GM12864 (cell line): ENCODE measurements at places on chromosomes 11 and 22.

DNA sequence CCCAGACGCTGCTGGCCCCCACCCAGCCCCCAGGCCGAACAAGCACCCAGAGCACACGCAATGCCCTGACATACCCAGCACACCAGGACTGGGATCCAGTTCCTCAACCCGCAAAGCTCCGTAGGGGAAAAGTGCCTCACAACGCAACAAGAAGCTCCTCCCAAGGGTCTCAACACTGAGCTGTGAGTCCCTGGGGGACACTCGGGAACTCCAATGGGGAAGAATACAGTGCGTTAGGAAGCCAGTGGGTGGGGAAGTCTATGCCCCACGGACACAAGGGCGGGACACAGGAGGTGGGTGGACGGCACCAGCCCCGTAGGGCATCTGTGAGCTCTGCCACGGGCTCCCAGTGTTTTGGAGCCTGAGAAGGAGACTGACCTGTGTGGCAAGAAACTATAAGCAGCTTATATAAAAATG is 1.6 kb downstream of the DEAF1 start:
- DNase-seq = no peak

GRCh38 chr22:39518144-39518786 is 2.1 kb upstream of the ATF4 start:
- DNase-seq = no peak

- DNase-seq = no peak
These were observed 86.0 kb upstream of the GRIK4 start for GRCh38 chr11:120425527-120425926.

GRCh38 chr11:45341372-45341771 is 55.2 kb upstream of the SYT13 start:
- DNase-seq = no peak

DNA sequence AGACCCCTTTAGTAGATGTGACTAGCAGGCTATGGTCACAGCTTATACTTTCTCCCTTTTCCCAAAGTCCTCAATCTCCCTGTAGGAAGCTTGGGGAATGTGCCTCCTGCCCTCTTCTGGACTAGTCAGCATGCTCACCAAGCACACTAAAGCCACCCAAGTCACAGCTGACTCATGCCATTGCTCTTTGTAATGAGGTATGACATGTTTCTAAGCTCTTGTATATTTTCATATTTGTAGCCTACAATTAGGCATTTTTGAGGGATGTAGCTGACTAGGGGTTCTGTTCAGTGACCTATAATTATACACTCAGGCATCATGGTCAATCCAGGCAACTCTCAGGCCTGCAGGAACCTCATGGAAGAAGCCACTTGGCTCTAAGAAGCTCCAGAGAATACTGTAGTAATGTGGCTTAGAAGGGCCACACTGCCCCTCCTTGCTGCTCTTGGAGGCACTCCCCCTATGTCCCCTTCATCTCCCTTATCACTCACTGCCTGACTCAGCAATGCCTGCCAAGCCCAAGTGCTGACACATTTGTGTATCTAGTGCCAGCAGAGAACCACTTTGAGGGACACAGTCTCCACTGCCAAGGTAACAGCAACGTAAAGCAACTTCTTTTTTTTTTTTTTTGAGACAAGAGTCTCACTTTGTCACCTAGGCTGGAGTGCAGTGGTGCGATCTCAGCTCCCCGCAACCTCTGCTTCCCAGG is 86.2 kb downstream of the RPL27A start:
- DNase-seq = no peak

DNA sequence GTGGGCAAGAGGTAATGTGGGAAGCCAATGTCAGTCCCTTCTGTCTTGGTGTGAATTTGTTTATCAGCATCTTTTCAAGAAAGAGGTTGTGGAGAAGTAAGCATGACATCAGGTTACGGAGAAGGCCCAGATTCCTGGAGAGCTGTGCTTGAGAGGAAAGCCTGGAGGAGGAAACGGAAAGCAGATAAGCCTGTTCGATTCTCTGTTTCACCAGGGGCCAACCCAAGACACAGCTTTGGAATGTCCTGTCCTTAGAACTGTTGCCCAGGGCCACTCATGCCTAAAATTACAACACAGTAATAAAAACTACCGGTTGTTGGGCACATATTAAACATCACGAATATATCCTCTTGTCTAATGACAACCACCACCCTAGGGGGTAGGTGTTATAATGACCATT is 148.5 kb downstream of the NAV2 start:
- no peak for DNase-seq

- peak; percentile 82 for DNase-seq
These were observed 11.2 kb downstream of the PEX26 start for GRCh38 chr22:18088825-18089568.

DNA sequence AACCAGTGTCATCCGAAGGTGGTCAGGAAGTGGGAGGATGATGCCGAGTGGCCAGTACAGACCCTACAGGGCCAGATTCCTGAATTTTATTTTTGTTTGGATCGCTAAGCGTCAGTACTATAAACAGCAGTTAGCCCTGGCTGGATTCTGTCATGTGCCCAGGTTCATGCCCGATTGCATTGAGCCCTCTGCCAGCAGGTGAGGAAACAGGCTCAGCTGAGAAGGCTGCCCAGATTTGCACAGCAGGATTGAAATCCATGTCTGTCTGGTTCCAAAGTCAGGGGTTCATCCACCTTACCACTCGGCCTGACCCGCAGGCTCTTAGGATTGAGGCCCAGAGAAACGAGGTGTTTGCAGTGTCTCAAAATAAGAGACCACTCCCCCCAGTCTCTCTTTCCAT is 9.1 kb upstream of the TBC1D22A start:
- DNase-seq = no peak

GRCh38 chr11:48019217-48019584 is 38.8 kb downstream of the PTPRJ start:
- DNase-seq = no peak

DNA sequence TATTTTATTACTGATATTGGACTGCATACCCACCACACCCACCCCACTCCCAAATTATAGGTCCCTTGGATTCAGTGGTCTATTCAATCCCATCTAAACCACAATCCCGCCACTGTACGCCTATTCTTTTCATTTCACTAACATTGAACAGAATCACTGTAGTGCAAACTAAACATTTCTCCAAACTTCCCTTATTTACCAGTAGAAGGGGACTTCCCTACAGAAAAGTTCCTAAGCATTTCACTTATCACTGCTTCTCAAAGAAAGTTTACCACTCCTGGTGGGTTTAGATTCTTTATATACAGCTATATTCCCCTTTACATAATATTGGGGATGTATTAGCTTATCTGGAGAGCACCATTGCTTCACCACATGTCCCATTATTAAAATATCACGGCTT is 29.3 kb downstream of the OR8B12 start:
- DNase-seq = no peak

DNA sequence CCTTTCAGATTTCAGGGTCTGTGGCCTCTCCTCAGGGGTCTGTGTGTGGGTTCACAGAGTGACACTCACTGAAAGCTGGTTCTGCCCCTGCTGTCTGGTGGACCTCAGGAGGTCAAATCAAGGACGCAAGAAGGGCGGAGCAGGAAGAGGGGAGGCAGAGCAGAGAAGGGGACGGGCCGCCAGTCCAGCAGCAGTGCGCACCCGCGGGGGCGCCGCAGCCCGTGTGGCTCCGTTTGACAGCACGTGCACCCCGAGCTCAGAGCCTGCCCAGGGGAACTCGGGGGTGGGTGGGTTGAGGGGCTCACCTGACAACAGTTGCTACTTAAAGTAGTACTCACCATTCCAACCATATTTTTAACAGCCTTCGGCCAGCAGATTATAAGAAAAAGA is 71.4 kb upstream of the PITPNB start:
- DNase-seq = no peak

DNA sequence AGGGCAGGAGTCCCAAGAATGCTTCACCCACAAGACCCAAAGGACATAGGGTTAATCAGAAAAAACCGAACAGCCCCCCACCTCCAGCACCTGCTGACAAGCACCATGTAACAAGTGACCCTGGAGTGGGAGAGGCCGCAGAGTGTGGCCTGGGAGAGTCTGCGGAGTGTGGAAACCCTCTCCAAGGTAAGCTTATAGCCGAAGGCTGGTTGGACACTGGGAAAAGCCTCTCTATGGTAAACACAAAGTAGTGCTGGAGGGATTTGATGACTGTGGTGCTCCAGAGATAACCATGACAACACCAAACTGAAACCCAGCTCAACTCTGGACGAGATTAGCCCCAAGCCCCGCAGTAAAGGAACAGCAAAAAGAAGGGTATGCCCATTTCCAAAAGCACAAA is 19.2 kb downstream of the ASCL2 start:
- DNase-seq = no peak

DNA sequence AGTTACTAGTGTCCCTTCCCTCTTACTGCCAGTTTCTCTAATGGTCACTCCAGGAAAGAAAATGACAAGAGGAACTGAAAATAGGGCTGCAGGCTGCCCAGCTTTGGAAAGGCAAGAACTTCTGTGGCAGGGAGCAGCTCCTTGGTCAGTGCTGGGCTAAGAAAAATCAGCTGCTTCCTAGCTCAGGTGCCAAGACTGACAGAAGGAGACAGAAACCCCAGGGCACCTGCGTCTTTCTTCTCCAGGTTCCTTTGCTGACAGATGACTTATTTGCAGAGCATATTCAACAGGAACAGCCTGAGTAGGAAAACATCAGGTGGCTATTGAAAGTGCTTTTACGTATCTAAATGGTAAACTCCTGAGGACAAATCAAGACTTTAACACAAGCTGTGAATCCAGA is 25.4 kb downstream of the MAML2 start:
- no peak for DNase-seq

- no peak for DNase-seq
These were observed 65.8 kb upstream of the NECTIN1 start for GRCh38 chr11:119794756-119795155.

- no peak for DNase-seq
These were observed 56.6 kb downstream of the LRRC32 start for GRCh38 chr11:76613901-76614300.

DNA sequence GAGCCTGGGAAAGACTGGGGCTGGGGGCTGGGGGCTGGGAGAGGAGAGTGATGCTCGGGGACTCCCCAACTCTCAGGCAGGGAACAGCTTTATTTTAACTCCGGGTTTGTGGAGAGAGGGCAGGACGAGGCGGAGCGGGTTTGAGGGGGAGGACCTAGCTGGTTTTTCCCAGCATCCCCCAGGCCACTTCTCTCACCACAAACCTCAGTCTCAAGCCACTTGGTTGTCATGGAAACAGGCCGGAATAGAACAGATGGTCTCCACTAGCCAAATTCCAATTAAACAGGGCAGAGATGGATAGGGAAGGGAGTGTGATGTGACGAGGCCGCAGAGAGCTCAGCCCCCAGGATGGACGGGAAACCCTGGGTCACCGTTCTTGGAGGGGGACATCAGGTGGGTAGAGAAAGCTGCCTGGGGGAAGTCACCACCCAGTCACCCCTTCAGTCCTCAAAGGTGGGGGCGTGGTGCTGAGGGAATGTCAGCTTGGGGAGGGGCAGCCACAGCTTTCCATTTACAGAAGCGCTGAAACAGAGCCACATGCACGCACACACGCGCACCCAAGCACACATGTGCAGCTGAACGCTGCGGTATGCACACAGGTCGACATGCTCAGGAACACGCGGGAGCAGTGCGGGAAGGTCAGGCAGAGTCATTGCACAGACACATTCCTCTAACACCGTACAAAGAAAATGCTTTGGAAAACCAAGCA is 19.2 kb downstream of the NECTIN1 start:
- peak; percentile 12 for DNase-seq

DNA sequence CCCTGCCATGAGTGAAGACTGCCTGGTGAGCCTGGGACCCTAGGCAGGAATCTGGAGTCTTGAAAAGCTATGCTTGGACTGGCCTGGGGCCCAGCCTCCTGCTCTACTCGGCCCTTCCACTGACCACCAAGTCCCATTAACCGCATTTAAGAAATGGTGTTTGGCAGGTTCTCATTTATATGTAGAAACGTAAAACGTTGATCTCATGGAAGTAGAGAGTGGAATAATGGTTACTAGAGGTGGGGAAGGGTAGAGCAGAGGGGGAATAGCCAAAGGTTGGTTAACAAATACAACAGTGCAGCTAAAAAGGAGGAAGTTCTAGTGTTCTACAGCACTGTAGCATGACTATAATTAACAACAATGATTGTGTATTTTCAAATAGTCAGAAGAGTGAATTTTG is 72.9 kb upstream of the EED start:
- DNase-seq = no peak

DNA sequence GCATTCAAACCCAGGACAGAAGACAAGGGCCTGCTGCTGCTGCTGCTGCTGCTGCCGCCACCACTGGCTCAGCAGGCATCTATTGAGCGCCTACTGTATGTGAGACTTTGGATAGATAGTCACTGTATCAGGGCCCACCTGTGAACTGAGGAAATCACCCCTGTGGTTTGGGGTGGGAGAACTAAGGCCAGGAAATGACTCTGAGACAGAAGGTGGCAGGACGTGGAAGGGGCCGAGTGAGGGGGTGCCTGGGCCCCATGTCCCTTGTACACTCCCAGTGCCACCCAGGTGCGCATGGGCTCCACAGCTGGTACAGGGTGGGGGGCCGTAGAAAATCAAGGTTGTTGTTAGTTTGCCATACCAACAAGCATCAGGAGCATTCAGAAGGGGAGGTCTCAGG is 50.6 kb downstream of the ARHGAP8 start:
- no peak for DNase-seq

- DNase-seq = peak; percentile 30
These were observed 13.7 kb downstream of the RNF141 start for GRCh38 chr11:10526974-10527918.

GRCh38 chr22:22884010-22884887 is 3.4 kb upstream of the IGLL5 start:
- DNase-seq = peak; percentile 87

DNA sequence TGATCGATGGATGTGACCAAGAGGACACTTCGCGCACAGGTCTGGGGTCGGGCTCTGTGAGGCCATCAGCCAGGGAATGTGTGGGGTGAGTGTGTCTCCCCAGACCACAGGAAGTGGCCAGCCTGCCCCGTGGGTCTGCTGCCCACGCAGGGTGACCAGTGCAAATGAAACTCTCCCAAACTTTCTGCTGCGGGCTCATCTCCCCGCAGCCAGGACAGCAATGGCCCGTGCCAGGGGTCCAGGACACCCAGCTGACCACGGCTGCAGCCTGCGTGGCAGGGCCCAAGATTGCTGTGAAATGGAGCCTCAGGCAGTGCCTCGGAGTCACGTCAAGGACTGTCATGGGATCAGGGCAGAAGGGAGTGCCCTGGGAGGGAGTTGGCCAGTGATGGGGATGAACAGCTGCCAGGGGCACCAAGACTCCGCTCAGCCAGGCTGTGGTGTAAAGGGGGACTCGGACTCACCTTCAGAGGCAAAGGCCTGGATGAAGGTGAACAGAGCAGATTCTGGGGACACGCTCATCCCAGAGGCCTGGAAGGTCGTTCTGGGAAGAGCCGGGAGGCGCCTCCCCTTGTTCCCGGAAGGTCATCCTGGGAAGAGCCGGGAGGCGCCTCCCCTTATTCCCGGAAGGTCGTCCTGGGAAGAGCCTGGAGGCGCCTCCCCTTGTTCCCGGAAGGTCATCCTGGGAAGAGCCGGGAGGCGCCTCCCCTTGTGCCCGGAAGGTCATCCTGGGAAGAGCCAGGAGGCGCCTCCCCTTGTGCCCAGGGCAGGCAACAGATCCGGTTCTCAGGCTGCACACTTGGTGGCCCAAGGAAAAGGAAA is 252.6 kb downstream of the BRD1 start:
- DNase-seq = no peak
